ENCODE measurements at places on chromosomes 6 and 20.

GRCh38 chr6:33670086-33670660 lies 41.3 kb downstream of the UQCC2 start:
- DNase-seq = no peak
- H3K27me3 ChIP-seq = peaks cover 10% of the 10 kb centered on the region
- no peaks in the 10 kb centered on the region for H3K4me1 ChIP-seq
- H3K4me3 ChIP-seq = no peak overlapping the region
- H3K27ac ChIP-seq = peak overlapping the region; percentile 36

DNA sequence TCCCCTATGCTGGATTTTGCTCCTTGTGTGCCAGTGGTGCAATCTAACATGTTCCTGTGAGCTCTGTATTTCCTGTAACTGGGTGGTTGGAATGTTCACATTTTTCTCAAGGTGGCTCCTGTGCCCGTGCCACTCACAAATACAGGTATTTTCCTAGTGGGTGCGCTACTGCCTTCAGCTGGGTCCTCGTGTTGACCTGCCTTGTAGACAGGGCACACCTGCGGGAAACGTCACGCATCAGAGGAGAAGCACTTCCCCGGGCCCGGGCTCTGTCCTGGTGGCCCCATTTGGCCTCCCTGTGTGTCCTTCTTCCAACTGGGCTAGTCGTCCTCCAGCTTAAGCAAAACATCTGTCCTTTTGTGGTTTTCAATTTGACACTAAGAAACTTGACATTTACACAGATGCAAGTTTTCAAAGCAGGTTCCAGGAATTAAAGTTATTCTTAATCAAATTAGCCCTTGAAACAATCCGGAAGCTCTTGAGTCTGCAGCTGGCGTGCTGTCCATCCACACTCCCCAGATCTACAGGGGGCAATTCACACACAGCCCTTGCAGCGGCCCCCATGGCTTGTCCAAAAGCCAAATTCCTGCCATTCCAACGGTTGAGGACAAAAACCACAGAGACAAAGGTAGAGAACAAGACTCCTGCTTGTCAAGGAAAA lies 275.1 kb downstream of the CDC5L start:
- no peaks in the 10 kb centered on the region for H3K36me3 ChIP-seq
- no peak for DNase-seq
- no peak overlapping the region for H3K4me3 ChIP-seq
- no peaks in the 10 kb centered on the region for H3K27me3 ChIP-seq
- H3K4me1 ChIP-seq = peaks cover 10% of the 10 kb centered on the region
- no peak overlapping the region for H3K27ac ChIP-seq

- DNase-seq = no peak
- H3K4me3 ChIP-seq = no peak overlapping the region
- H3K36me3 ChIP-seq = no peaks in the 10 kb centered on the region
Observed at GRCh38 chr20:31839782-31840487, 5.5 kb downstream of the FOXS1 start.

- no peaks in the 10 kb centered on the region for H3K36me3 ChIP-seq
- H3K4me1 ChIP-seq = peaks cover 19% of the 10 kb centered on the region
- no peaks in the 10 kb centered on the region for H3K27me3 ChIP-seq
Observed at GRCh38 chr6:82249381-82250253, 2.1 kb upstream of the IBTK start.

- peaks cover 9% of the 10 kb centered on the region for H3K4me1 ChIP-seq
- DNase-seq = no peak
- H3K27ac ChIP-seq = no peak overlapping the region
- H3K36me3 ChIP-seq = no peaks in the 10 kb centered on the region
Observed at GRCh38 chr6:128156321-128157111, 255.7 kb upstream of the THEMIS start.
